ENCODE measurements at places on chromosomes 2 and 18.
A peak's percentile ranks its signal among the peaks of the same experiment; 100 is the strongest.

DNA sequence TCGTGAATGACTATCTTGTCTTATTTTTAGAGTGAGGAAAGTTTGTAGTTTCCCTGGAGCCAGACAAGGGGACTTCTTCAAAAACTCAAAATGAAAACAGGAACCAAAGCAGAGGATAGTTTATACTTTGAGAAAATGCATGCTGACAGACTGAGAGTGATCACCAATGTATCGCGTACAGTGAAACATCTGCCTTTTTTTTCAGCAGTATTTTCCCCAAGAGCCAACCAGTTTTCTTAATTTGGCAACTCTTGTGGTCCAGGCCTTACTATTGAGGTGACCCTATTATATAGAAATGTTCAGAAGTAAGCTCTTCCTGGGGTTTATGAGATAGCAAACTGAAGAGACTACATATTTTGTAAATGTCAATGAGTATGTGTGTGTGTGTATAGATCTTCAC lies 153.7 kb upstream of the VRK2 start:
- no peaks in the 10 kb centered on the region for H3K4me1 ChIP-seq
- H3K27ac ChIP-seq: no peak overlapping the region
- no peaks in the 10 kb centered on the region for H3K27me3 ChIP-seq
- no peak for DNase-seq

- peak overlapping the region; percentile 76 for H3K4me3 ChIP-seq
- H3K4me1 ChIP-seq: peaks cover 20% of the 10 kb centered on the region
- peak overlapping the region; percentile 21 for H3K27ac ChIP-seq
- no peaks in the 10 kb centered on the region for H3K36me3 ChIP-seq
- no peak for DNase-seq
- no peaks in the 10 kb centered on the region for H3K27me3 ChIP-seq
Observed at GRCh38 chr18:5630057-5630899, 86.5 kb upstream of the EPB41L3 start.

- no peaks in the 10 kb centered on the region for H3K27me3 ChIP-seq
- no peak for DNase-seq
- no peak overlapping the region for H3K4me3 ChIP-seq
Observed at GRCh38 chr2:151556121-151556520, 146.4 kb downstream of the RIF1 start.

GRCh38 chr2:67954093-67954748 lies 108.6 kb downstream of the C1D start:
- no peaks in the 10 kb centered on the region for H3K27me3 ChIP-seq
- H3K27ac ChIP-seq: no peak overlapping the region
- no peak overlapping the region for H3K4me3 ChIP-seq
- H3K36me3 ChIP-seq: no peaks in the 10 kb centered on the region
- no peak for DNase-seq

DNA sequence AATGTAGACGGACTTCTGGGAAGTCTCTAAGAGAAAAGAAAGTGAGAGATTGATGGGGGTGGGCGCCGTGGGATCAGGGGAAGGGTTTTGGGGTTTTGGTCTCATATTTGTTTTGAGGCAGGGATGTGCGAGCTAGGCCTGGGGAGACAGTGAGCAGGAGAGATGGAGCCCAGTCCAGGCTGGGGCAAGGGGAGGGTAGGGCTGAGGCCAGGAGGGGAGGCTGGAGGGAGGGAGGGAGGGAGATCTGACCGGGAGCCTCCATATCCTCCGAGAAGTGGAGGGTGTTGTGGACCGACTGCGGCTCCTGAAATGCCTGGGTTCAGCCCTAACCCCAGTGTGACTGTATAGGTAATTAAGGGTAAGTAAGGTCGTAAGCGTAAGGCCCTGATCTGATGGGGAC lies 72.8 kb upstream of the ODC1 start:
- no peak overlapping the region for H3K27ac ChIP-seq
- no peak overlapping the region for H3K4me3 ChIP-seq
- no peaks in the 10 kb centered on the region for H3K27me3 ChIP-seq
- no peaks in the 10 kb centered on the region for H3K4me1 ChIP-seq

DNA sequence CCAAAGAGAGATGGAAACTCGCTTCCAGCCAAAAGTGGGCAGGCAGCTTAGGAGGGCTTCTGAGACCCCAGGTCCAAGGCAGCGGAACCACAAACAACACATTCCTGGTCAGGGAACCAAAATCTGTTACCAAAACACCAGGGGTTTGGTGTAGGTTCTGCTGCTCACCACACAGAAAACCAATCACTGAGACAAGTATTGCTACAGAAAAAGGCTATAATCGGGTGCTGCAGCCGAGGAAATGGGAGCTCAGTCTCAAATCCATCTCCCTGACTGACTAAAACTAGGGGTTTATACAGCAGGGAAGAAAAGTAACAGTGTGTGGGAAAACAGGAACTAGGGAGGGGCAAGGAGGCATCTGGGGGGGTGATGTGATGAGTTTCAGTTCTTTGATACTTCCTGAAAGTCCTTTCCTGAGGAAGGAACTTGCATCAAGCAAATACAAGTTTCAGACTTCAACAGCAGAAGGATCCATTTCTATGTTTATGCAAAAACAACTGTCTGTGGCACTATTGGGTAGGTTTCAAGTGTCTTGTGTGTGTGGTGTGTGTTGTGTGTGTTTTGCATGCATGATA lies 108.0 kb downstream of the FAM168B start:
- H3K27me3 ChIP-seq: no peaks in the 10 kb centered on the region
- DNase-seq: no peak
- H3K4me3 ChIP-seq: no peak overlapping the region
- H3K27ac ChIP-seq: no peak overlapping the region

DNA sequence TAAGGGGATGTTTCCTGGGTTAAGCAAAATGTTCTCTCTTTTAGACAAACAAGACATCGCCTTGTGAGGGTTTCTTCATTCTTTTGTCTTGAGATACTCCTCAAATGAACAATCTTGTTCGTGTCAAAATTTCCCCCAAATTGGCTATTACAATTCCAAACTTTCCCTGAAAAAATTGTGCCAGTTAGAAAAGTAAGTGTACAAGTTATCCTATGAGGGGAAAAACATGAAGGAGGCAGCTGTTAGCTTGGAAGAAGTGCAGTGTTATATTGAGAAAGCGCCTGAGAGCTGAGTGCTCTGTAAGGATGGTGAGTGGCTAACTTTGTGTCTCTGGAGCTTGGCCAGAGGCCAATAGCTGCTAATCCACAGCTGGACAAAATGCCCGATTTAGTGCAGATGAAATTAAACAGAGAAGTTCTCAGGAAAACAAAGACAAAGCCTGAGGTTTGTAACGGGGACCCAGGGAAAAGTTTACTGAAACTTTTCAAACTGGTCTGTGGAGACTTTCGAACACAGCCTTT lies 14.1 kb upstream of the PLEKHH2 start:
- H3K27me3 ChIP-seq: no peaks in the 10 kb centered on the region
- H3K4me3 ChIP-seq: no peak overlapping the region
- H3K36me3 ChIP-seq: no peaks in the 10 kb centered on the region
- no peak for DNase-seq

GRCh38 chr2:226121046-226121738 lies 678.4 kb downstream of the IRS1 start:
- H3K4me3 ChIP-seq: no peak overlapping the region
- H3K27ac ChIP-seq: no peak overlapping the region
- peaks cover 64% of the 10 kb centered on the region for H3K4me1 ChIP-seq
- H3K36me3 ChIP-seq: no peaks in the 10 kb centered on the region

Data from vagina (tissue), 2 donors.